ENCODE measurements at places on chromosomes 13 and 19. TPM values are rescaled to one million over a fixed set of nuclear protein-coding genes. Genes with fewer than 3 reads are reported as not detected.
A peak's percentile ranks its signal among the peaks of the same experiment; 100 is the strongest.

Gene B3GNT3
- polyA plus RNA-seq: 8.6 TPM

Gene GJB2
- polyA plus RNA-seq: 0.15 TPM

Gene TMEM255B
- 0.01 TPM for polyA plus RNA-seq

Gene PGLYRP1
- not detected for polyA plus RNA-seq

Gene RFPL4AL1
- polyA plus RNA-seq: not detected

Gene ZIC5
- polyA plus RNA-seq: not detected

Gene EXOC3L2
- 0.21 TPM for polyA plus RNA-seq

Gene ZNF100
- polyA plus RNA-seq: 1.6 TPM

Gene AMER2
- not detected for polyA plus RNA-seq

Gene ZNF724
- 1.1 TPM for polyA plus RNA-seq

Gene KIR2DL4
- not detected for polyA plus RNA-seq

Gene PROZ
- 22.5 TPM for polyA plus RNA-seq

Gene ACER1
- polyA plus RNA-seq: not detected

Gene TNNT1
- polyA plus RNA-seq: 2.4 TPM

Gene SPACA4
- not detected for polyA plus RNA-seq

Gene JSRP1
- polyA plus RNA-seq: 0.39 TPM

- no peak for DNase-seq
Observed at GRCh38 chr13:59623206-59623915, 540.4 kb downstream of the DIAPH3 start.

DNA sequence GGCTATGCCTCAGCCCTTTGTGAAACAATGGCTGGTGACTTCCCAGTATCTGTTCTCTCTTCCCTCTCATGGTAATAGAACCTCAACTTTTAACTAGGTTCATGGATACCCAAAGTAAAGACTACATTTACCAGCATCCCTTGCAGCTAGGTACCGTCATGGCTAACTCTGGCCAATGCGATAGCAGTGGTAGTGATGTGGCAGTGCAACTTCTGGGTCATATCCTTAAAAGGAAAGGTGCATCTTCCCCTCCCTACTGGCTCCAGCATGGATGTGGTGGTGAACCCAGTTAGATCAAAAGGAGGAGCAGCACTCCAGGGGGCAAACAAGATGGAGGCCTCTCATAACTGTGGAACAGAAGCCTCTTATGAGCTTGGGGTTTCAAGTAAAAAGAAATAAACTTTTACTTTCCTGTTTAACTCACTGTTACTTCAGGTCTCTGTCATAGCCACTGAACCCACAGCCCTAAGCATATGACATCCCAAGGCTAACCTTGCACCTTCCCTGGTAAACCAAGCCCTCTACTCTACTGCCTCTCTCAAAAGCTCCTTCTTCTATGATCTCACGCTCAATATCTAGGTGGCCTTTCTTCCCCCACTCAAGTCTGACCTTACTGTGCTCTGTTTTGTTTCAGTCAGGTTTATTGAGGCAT lies 104.4 kb downstream of the DOCK9 start:
- no peak for DNase-seq

DNA sequence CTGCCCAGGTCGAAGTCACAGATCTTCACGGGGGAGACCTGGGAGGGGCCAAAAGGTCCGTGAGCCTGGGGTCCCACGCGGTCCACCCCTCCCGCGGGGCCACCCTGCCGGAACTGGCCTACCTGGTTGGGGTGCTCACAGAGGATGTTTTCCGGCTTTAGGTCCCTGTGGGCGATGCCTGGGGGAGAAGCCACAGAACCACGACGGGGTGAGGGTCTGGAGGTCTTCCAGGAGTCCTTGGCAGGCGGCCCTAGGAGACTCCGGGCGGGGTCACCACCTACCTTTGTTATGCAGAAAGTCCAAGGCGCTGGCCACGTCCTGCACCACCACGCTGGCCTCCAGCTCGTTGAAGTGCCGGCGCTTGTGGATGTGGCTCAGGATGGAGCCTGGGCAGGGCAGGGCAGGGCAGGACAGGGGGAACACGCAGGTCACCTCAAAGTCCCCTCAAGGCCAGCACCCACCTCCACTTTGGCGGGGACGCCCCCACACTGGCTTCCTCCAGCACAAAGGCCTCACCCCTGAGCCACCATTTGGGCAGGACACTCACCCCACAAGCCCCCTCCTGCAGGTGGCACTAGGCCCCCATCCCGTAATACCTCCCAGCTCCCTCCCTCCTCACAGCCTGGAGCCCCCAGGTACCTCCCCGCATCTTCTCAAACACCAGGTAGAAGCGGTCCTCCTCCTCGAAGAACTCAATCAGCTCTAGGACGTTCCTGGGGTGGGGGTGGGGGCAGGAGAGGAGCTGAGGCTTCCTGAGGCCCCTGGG lies 8.4 kb downstream of the MKNK2 start:
- DNase-seq: no peak

DNA sequence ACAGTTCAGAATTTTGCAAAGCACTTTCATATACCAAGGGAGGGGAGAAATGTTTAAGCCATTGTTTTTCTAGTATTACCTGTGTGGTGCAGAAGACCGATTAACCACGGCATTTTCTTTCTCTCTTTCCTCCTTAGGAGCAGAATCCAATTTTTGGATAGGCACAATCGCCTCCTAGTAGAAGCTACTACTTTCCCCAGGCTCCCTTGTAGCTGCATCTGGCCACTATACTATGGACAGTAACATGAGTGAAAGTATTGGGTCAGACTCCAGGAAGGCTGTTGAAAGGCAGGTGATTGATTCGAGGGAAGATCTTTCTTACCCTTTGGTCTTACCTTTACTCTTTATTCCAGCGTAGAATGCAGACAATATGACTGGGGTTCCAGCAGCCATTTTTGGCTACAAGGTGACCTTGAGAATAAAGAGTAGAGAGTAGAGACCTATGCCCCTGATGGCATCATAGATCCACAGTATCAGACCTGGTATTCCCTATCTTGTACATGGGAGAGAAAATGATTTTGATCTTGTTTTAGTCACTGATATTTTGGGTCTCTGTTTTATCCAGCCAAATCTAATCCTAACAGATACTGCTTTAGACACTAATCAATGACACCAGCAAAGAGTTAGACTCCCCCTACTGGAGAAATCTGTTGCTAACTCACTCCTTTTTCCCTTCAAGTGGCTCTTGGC lies 77.0 kb downstream of the LRRC63 start:
- peak; percentile 27 for DNase-seq

DNA sequence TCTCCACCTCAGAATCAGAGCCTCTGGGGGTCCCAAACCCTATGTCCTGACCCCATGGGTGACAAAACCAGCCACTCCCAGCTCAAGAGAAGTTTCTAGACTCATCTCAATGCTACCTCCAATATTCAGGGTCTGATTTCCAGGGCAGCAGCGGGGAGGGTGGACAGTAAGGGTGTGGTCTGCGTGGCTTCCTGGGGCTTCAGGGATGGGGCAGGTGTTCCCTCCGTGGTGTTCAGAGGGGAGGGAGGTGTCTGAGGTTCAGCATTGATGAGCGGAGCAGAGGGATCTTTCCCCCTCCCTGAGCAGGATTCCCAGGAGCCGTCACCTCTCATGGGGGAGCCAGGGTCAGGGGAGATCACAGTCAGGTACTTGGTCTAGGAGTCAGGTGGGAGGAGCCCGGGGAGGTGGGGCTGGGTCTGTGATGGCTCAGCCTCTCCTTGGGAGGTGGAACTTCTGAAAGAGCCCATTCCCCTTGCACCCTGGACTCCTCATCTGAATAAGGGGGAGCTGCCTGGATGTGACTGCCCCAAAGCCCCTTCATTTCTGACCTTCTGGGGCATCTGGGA lies 2.9 kb downstream of the LILRA2 start:
- DNase-seq: no peak

DNA sequence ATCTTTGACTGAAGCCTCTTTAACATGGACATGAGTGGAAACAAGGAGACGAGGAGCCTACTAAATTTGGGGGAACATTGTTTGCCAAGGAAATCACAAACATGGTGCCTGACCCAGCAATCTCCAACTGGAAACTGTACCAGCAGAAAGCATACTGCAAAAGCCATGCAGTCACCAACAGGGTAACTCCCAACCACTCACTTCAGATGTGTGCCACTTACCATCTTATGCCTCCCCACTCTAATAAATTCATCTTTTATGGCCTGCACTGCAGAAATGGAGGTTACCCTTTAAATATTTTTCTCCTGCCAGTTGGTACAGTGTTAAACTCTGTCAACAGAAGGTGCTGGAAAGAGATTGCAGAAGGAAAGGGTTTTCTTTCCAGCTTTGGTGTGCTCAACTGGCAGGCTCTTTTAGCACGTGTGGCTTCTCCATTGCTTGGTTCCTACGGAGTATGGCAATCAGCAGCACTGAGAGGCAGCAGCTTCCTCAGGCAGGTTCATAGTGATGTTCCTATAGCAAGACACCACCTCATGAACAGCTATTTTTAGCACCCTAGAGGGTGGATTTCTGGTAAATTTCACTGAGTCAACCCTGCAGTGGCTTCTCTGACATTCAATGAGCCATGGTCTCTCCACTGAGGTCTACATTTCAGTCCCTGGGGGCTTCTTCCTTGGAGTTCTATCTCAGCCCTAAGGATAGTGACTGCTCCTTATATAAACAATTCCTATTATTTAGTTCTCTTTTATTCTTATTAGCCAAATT lies 21.4 kb downstream of the MIR17HG start:
- DNase-seq: no peak

GRCh38 chr13:101424381-101425155 lies 8.3 kb upstream of the NALCN start:
- DNase-seq: peak; percentile 17

GRCh38 chr19:20479483-20479882 lies 86.1 kb downstream of the ZNF737 start:
- DNase-seq: no peak

GRCh38 chr19:10334588-10335351 lies 1.4 kb upstream of the RAVER1 start:
- DNase-seq: peak; percentile 93

GRCh38 chr13:113811081-113811928 lies 52.3 kb downstream of the TMEM255B start:
- no peak for DNase-seq

GRCh38 chr13:21846605-21847004 lies 175.7 kb downstream of the FGF9 start:
- DNase-seq: no peak

DNA sequence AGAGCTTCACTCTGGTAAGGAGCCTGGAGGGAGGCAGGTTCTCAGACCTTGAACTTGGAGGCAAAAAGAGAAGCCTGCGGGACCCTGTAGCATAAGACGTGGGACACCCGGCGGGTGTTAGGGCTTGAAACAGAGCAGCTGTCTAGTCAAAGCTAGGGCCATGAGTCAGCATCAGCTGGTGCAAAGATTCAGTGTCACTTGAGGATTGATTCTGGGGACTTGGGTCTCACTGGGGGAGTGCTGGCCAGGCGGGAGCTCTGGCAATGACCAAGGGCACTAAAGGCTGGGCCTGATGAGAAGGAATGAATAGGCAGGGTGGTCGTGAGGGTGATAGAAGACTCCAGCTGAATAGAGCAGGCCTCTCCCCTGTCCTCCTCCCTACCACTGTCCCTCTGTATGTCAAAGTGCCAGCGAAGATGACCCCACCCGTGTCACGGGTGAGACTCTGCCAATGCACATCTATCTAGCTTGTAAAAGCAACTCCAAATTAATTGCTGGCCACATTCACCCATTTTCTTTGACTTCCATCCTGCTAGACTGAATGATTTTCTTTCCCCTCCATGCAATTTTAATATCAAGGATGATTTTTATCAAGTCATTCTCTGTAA lies 97.1 kb downstream of the MBNL2 start:
- no peak for DNase-seq

GRCh38 chr13:37187105-37187504 lies 81.6 kb upstream of the CSNK1A1L start:
- DNase-seq: no peak

- DNase-seq: no peak
Observed at GRCh38 chr13:108315991-108316390, 46.5 kb downstream of the TNFSF13B start.

GRCh38 chr19:53980539-53981375 lies 10.7 kb upstream of the CACNG6 start:
- DNase-seq: peak; percentile 6

GRCh38 chr19:56177564-56178243 lies 1.9 kb downstream of the GALP start:
- DNase-seq: no peak

GRCh38 chr13:101942535-101943157 lies 459.2 kb downstream of the FGF14 start:
- no peak for DNase-seq

- DNase-seq: peak; percentile 83
Observed at GRCh38 chr13:60395971-60396782, 843 bp upstream of the TDRD3 start.

DNA sequence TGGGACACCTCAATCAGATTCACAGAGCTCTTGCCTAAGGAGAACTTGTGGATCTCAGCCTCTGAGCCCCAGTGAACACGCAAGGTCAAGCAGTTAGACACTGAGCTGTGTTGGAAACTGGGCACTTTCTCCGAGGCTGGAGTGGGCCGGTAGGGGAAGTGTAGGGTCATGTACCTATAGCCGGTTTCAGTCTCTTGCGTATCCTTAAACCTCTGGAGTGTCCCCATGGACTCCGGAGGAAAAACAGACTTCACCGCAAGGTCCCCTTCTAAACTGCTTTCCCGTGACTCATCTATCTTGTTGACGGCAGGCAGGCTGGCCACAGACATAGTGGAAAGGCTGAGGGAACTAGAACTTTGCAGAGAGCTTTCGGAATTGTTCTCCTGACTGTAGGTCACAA lies 11.3 kb downstream of the IQCN start:
- no peak for DNase-seq

DNA sequence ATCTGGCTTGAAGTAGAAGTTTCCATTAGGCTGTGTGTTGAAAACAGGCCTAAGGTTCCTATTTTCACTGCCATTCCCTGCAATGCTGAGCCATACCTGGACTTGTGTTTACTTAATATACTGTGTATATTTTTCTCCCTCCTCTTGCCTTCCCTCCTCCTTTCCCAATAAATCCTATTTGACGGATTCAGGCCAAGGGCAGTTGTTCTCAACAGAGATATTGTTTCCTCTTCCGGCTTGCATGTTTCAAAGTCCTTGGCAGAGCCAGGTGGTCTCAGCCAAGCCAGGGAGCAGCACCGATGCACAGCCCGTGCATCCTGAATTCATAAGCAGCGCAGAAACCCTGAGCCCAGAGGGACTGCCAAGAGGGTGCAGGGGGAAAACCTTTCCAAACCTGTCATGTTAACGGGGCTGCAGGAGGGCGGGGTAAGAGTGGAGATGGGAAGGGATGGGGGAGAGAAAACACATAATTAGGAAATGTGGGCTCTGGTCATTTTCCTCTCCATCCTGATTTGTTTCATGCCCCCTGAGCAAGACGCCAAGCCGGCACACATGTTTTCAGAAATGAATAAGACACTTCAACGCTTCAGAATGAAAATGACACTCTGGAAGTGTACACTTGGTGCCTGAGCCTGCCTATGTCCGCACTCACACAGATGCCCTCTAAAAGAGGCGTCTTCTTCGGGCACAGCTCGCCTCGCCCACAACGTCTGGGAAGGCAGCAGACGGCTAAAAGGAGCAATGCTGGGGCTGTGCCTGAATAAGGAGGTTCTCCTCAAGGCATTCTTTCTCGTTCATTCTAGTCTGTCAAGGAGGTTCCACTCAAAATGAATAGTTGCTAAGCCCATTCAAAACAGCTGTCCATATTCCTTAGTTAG lies 149.3 kb upstream of the UBL3 start:
- DNase-seq: no peak

- DNase-seq: no peak
Observed at GRCh38 chr13:44801990-44802389, 187.3 kb downstream of the NUFIP1 start.
